Forelimb muscle (tissue), 1 donor: ENCODE measurements at places on chromosomes 12 and 14.

DNA sequence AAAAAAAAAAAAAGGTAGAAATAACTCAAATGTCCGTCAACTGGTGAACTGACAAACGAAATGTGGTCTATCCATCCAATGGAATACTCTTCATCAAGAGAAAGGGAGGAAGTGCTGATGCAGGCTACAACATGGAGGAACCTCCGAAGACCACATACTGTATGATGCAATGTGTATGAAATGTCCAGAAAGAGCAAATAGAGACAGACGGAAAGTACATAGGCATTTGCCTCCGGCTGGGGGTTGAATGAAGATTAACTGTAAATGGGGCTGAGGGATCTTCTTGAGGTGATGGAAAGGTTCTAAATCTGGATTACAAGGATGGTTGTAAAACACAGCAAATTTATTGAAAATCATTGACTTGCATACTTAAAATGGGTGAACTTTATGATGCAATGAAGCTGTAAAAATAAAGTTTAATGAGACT is 35.4 kb downstream of the DLK1 start:
- no peak for DNase-seq

- DNase-seq, result no peak
Measured at GRCh38 chr12:24550609-24551008, 398.3 kb downstream of the BCAT1 start.

GRCh38 chr12:17017402-17017801 is 411.4 kb upstream of the LMO3 start:
- no peak for DNase-seq

DNA sequence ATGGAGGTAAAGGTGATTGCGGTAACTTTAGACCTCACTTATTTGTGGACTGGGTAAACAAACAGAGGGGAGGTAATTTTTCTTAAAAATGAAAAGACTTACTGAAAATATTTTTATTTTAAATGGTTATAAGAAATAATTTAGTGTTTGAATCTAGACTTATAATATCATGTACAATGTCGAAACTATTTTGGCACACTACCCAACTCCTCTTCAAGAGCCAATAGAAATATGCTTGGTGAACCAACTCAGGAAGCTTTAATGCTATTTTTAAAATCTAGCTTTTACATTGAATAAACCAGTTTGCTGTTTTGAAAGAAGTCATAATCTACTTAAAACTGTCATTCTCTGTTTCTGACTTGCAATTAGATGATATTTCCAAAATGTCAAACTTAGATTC is 175.8 kb upstream of the NPAS3 start:
- no peak for DNase-seq

- DNase-seq, result no peak
Measured at GRCh38 chr12:43742106-43742505, 16.5 kb downstream of the PUS7L start.

- DNase-seq, result no peak
Measured at GRCh38 chr14:100731011-100731670, 4.4 kb downstream of the DLK1 start.

DNA sequence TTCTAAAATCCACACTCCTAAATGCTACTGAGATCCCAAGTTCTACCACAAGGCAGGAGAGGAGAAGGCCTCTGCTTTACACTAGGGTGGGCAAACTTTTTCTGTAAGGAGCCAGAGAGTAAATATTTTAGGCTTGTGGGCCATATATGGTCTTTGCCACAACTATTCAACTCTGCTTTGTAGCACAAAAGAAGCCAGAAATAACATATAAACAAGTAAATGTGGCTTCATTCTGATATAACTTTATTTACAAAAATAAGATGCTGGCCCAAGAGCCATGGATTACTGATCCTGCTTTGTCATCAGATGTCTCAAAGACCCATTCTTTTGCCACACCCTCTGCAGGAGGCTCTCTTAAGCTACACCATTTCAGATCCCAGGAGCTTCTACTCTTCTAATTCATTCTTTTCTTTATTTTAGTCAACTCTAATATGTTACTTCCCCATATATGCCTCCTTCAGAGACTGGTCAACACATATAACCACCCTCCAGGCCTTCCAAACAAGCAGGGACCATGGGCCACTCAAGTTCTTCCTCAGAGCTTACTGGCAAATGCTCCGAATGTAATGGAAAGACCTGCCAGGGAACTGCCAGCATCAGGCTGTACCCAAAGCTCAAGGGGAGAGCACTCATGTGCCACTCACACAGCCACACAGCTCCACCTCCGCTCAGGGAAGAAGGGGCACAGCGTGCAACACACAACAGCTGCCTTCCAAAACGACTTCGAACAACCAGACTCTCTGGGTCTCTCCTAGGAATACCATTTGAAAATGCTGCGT is 15.6 kb downstream of the APPL2 start:
- DNase-seq, result no peak
